Gastrocnemius medialis (tissue), 4 donors: ENCODE measurements at places on chromosomes 1 and 21. TPM values are rescaled to one million over a fixed set of nuclear protein-coding genes. Genes with fewer than 3 reads are reported as not detected.

DNA sequence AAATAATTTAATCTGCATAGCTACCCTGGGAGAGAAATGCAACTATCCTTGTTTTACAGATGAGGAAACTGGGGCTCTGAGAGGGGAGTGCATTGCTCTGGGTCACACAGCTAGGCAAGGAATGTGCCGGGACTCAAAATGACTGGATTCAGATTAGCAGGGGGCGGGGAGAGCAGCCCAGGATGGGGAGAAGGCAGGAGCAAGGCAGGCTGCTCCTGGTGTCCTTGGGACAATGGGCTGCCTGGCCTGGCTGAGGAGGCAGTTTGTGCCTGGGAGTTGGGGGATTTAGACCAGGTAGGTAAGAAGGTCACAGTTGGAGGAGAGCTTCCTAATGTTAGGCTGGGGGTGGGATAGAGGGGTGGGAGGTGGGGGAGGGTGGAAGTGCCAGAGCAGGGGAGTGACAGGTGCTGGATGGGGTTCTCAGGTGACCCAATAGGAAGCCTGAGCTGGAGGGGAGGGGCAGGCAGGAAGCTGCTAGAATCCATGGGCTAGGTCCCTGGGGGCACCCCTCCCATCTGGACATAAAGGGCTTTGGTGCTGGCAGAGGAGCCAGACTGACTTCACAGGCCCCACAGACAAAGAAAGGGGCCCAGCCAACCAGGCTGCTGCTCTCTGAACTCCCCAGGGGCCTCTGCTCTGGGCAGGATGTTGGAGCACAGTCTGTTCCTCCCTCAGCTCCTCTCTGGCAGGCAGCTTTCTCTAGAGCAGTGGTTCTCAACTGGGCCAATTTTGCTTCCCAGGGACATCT is 29.0 kb downstream of the TRIM62 start:
- H3K27me3 ChIP-seq, result no peaks in the 10 kb centered on the region
- H3K4me1 ChIP-seq, result peaks cover 11% of the 10 kb centered on the region
- H3K27ac ChIP-seq, result peak overlapping the region; percentile 66
- no peak overlapping the region for H3K4me3 ChIP-seq

DNA sequence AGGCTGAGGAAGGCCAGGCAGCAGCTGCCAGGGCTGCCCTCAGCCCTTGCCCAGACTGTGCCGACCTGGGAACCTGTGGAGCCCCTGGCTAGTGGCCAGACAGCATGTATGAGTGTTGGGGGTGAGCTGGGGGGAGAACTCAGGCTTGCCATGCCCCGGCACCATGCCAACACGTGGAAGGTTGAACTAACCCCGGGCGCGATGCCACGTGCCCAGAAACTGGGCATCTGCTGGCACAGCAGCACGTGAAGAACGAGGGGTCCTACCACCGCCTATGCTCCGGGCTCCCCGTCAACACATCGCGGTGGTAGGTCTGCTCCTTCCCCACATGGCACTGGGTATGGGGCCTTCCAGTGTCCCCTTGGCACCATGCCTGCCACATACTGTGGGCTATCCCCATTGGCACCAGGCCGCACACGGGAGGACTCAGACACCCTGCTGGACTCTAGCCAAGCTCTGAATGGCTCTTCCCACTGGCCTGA is 68.7 kb downstream of the CASZ1 start:
- DNase-seq, result no peak
- H3K4me3 ChIP-seq, result no peak overlapping the region
- H3K27ac ChIP-seq, result peak overlapping the region; percentile 93
- peaks cover 69% of the 10 kb centered on the region for H3K4me1 ChIP-seq
- H3K36me3 ChIP-seq, result no peaks in the 10 kb centered on the region
- no peaks in the 10 kb centered on the region for H3K27me3 ChIP-seq

DNA sequence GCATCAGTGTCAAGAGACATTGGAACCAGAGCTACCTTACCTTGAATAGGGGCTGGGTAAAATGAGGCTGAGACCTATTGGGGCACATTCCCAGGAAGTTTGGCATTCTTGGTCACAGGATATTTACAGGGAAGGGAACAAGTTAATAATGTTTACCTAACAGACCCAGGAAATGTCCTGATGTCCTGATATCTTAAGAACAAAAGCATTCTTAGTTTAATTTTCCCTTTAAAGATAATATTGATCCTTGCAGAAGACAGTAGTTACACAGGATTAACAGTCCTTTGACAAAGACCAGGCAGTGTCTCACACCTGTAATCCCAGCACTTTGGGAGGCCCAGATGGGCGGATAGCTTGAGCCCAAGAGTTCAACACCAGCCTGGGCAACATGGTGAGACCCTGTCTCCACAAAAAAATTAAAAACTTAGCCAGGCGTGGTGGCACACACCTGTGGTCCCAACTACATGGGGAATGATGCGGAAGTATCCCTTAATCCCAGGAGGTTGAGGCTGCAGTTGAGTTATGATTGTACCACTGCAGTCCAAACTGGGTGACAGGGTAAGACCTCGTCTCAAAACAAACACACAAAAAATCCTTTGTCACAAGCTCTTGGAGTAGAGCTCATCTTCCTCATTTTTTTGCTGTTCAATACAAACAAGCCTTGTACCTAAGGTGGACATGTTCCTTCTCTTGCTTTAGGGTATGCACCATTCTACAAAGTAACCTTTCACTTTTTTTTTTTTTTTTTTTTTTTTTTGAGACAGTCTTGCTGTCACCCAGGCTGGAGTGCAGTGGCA is 1.3 kb upstream of the TOMM20 start:
- peaks cover 18% of the 10 kb centered on the region for H3K4me1 ChIP-seq
- no peak overlapping the region for H3K27ac ChIP-seq
- H3K36me3 ChIP-seq, result peaks cover 21% of the 10 kb centered on the region
- no peak for DNase-seq
- H3K4me3 ChIP-seq, result no peak overlapping the region

DNA sequence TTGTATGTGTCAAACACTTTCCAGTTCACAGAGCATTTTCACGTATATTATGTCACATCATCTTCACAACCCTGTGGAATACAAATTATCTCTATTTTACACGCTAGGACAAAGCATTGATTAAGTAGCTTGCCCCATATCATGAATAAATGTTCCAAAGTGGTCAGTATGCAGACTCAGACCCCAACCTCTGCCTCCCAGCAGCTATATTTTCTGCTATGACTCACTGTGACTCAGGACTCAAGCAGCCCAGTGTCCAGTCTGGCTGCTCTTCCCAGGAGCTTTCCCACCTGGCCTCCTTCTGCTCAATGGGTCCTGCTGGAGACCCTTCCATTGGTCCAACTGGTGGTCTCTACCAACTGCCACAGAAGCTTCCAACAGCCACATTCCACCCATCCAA is 56.0 kb upstream of the RAP1A start:
- no peaks in the 10 kb centered on the region for H3K4me1 ChIP-seq
- no peak for DNase-seq
- no peaks in the 10 kb centered on the region for H3K27me3 ChIP-seq
- no peaks in the 10 kb centered on the region for H3K36me3 ChIP-seq
- H3K27ac ChIP-seq, result no peak overlapping the region
- H3K4me3 ChIP-seq, result no peak overlapping the region

DNA sequence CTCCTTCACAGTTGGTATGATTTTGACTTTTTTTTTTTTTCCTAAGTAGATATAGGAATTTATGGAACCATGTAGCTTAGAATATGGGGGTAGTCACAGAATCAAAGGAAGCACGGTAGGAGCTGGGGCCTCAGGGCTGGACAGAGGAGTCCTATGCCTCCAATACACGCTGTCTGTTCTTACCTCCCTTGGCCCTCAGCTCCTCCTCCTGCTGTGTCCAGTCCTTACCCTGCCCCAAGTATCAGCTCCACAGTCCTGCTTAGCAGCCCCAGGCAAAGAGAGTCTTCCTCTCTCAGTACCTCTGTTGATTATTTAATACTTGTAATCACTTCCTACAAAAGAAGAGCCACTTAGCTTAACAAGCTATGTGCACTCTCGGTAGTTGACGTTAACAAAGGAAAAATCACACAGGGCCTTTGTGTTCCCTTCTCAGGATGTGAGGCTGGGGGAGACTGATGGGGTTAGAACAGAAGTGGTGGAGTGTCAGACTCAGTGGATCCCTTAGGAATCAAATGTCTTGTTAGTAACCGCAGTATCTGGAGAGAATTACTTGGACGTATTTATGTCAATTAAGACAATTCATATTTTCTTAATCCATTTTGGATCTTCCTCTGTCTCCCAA is 292.3 kb downstream of the HHAT start:
- no peak overlapping the region for H3K4me3 ChIP-seq
- H3K27ac ChIP-seq, result no peak overlapping the region
- H3K36me3 ChIP-seq, result no peaks in the 10 kb centered on the region
- no peak for DNase-seq

- no peaks in the 10 kb centered on the region for H3K36me3 ChIP-seq
- H3K4me1 ChIP-seq, result no peaks in the 10 kb centered on the region
- no peak overlapping the region for H3K27ac ChIP-seq
- H3K27me3 ChIP-seq, result no peaks in the 10 kb centered on the region
- DNase-seq, result no peak
Measured at GRCh38 chr1:212928323-212929291, 21.7 kb upstream of the VASH2 start.

DNA sequence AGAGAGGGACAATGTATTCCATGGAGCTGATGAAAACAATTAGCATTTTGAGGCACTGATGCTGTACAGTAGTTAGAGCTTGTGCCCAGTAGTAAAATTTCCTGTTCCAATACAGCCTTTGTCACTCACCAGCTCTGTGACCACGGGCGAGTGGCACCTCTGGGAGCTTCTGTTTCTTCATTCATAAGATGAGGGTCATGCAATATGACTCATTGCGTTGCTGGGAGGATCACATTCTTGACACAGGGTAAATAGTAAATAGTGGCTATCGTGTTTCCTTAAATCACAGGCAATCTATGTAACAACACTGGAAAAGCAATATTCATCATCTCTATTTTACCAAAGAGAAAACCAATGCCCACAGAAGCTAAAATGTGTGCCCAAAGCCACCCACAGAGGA is 4.5 kb upstream of the LRRC52 start:
- peak overlapping the region; percentile 93 for H3K27ac ChIP-seq
- H3K4me3 ChIP-seq, result no peak overlapping the region
- peaks cover 34% of the 10 kb centered on the region for H3K4me1 ChIP-seq
- no peaks in the 10 kb centered on the region for H3K36me3 ChIP-seq
- H3K27me3 ChIP-seq, result no peaks in the 10 kb centered on the region
- peak; percentile 82 for DNase-seq

GRCh38 chr1:7362947-7363346 is 408.1 kb upstream of the VAMP3 start:
- peak overlapping the region; percentile 80 for H3K27ac ChIP-seq
- H3K36me3 ChIP-seq, result no peaks in the 10 kb centered on the region
- DNase-seq, result peak; percentile 64
- H3K4me3 ChIP-seq, result no peak overlapping the region
- H3K27me3 ChIP-seq, result no peaks in the 10 kb centered on the region
- H3K4me1 ChIP-seq, result peaks cover 31% of the 10 kb centered on the region

GRCh38 chr1:36579039-36579438 is 96.3 kb upstream of the CSF3R start:
- no peaks in the 10 kb centered on the region for H3K36me3 ChIP-seq
- H3K27ac ChIP-seq, result no peak overlapping the region
- H3K27me3 ChIP-seq, result peaks cover 2% of the 10 kb centered on the region
- DNase-seq, result no peak

GRCh38 chr1:55286856-55287602 is 71.9 kb upstream of the USP24 start:
- H3K27me3 ChIP-seq, result no peaks in the 10 kb centered on the region
- H3K4me1 ChIP-seq, result no peaks in the 10 kb centered on the region
- no peak for DNase-seq
- no peak overlapping the region for H3K4me3 ChIP-seq

DNA sequence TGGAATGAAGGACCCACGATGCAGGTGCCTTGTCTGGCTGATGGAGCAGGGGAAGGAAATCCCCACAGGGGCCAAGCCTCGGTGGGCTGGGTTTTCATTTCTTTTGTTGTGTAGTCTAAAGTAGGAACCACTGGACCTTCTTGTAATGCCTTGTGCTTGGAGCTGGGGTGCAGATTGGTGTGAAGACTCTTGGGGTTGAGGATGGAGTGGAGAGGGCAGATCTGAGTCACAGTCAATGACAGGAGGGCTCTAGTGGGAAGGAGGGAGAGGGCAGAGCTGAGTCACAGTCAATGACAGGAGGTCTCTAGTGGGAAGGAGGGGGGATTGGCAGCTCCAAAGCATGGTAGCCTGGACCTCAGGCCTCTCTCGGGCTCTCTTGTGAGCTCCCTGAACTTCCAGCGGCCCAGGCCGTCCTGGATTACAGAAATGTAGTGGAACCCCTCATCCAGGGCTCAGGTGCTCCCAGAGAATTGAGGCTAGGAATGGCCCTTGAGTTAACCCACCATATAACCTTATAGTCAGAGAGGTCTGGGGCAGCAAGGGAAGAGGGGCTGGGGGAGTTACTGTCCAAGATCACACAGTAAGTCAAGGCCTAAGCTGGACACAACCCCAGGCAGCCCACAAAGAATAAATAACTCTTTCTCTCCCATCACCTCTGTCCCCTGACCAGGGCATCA is 313.8 kb downstream of the MATN1 start:
- no peak overlapping the region for H3K27ac ChIP-seq
- DNase-seq, result no peak
- H3K27me3 ChIP-seq, result no peaks in the 10 kb centered on the region
- H3K4me3 ChIP-seq, result no peak overlapping the region
- H3K4me1 ChIP-seq, result no peaks in the 10 kb centered on the region
- H3K36me3 ChIP-seq, result no peaks in the 10 kb centered on the region

DNA sequence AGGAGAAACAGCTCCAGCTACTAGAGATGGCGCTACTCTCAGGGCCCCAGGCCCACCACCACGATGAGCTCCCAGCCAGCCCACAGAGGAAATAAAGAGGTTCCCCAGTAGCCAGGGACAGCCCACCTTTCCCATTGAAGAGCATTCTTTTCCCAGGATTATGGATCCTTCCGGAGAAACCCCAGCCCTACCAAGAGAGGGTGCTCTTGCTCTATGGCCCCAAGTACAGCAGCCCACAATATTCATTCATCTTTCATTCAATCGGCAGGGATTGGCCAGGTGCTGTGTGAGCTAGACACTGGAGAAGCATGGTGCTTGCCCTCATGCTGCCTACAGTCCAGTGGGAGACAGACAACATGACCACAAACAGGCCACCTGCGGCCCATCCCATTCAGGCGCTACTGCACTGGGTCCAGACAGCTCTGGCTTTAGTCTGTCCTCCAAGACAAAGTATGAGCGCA is 29.9 kb downstream of the PMVK start:
- H3K4me3 ChIP-seq, result no peak overlapping the region
- no peaks in the 10 kb centered on the region for H3K4me1 ChIP-seq
- no peaks in the 10 kb centered on the region for H3K27me3 ChIP-seq
- no peak overlapping the region for H3K27ac ChIP-seq
- no peaks in the 10 kb centered on the region for H3K36me3 ChIP-seq

DNA sequence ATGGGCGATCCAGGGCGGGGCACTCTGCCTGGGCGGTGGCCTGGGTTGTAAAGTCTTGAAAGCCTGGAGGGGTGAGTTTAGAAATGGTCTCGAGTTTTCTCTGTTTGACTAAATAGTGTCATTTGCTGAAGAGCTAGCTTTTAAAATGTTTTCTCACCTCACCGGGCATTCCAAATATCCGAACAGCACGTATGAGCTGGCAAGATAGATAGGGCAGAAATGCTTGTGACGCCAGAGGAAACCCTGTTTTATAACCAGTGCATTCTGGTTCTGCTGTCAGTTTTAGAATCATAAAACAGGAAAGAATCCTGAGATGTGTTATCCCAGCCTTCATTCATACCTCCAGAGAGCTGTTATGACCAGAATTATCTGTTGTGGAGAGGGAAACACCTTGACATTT is 725 bp downstream of the RTCA start:
- no peaks in the 10 kb centered on the region for H3K27me3 ChIP-seq
- no peak for DNase-seq
- peak overlapping the region; percentile 93 for H3K27ac ChIP-seq
- no peaks in the 10 kb centered on the region for H3K36me3 ChIP-seq

HHIPL2 gene
- not detected for total RNA-seq
